Activated gamma-delta T cell treated with Interleukin-2 at 50 U/mL for 16 hours (primary cell): ENCODE measurements at places on chromosomes 3 and 15.

- no peak for DNase-seq
These were observed 363.9 kb upstream of the SUCLG2 start for GRCh38 chr3:68018275-68018674.

DNA sequence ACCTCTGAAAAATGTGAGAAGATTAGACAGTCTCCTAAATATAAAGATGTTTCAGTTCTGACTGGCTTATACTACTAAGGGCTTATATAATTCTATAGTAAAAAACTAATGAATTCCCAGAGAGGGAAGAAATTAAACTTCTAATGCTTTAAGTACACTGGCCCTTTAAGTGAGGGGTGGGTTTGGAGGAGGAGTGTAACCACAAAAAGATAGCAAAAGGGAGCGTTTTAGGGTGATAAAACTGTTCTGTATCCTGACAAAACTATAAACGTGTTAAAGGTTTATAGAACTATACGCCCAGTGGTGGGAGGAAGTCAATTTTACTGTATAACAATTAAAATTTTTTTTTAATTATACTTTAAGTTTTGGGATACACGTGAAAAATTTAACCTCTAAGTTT, 45.8 kb downstream of the CEP152 start:
- no peak for DNase-seq

DNA sequence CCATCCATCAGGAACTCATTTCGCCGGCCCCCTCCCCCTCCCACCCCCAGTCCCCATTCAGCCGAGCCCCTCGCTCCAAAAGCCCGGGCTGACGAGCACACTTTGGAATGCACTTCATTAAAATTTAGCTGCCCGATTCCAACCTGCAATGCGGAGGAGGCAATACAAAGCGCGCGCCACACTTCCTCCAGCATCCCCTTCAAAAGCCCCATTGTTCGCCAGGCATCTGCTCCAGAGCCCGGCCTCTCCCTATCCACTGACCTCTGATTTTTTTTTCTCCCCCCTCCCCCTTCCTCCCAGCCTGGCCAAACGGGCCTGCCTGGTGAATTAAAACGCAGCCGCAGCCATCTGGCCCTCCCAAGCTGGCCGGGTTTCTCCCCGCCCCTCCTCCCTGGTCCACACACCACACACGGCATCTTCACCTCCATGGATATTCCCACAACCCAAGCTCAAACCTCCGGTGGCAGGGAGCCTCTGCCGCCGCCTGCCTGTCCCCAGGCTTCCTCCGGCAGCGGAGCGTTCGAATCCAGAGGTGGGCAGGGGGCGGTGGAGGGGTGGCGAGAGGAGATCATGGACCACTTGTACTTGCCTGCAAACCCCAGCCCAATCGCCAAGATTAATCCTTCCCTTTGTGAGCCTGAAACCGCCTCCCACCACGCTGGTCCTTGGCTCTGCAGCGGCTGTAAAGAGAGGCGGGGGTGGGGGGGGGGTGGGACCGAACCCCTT, 441.3 kb downstream of the MAGI1 start:
- no peak for DNase-seq

- no peak for DNase-seq
These were observed 186.9 kb downstream of the PCCB start for GRCh38 chr3:136437043-136437442.

DNA sequence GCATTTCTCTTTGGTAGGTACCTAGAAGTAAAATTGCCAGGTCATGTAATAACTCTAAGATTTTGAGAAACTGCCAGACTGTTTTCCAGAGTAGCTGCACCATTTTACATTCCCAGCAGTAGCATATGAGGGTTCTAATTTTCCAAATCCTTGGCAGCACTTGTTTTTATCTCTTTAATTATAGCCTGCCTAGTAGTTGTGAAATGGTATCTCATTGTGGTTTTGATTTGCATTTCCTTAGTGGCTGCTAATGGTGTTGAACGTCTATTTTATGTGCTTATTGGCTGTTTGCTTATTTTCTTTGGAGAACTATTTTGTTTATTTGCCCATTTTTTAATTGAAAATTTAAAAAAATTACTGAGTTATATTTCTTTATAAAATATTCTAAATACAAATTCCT, 117.9 kb downstream of the TCF12 start:
- no peak for DNase-seq
